ENCODE measurements at places on chromosomes 2 and 18.

- no peak for DNase-seq
Observed at GRCh38 chr18:53441761-53442414, 782.6 kb downstream of the MBD2 start.

DNA sequence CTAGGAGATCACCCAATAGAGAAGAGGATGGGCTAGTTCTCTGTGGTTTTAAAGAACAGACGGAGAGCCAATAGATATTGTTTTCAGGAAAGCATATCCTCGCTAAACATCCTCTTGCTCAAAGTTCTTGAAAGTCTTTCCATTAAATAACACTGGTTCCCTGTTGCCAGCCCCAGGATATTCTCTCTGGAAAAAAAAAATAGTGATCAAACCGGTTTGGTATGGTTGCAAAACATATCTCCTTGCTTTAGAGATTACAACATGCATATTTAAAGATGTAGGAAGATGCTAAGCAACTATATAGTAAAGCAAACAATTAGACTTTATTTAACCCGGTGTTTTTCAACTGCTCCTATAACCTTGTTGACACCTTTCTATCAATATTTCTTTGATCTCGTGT is 211.4 kb downstream of the CMPK2 start:
- DNase-seq, result no peak

GRCh38 chr2:20484034-20484617 is 37.3 kb downstream of the RHOB start:
- no peak for DNase-seq

DNA sequence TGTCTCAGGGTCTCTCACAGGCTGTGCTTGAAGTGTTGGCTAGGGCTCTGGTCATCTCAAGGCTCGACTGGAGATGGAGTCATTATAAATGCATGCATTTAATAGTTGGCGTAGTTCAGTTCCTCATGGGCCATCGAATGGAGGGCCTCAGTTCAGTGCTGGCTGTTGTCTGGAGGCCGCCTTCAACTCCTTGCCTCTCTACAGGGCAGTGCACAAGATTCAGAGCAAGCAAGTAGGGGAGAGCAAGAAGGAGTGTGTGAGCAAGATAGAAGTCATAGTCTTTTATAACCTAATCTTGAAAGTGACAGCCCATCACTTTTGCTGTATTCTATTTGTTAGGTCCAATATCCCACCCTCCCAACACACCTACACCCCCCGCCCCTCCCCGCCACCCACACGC is 137.5 kb downstream of the BABAM2 start:
- DNase-seq, result no peak

GRCh38 chr18:78900938-78901909 is 78.4 kb upstream of the SALL3 start:
- DNase-seq, result no peak

DNA sequence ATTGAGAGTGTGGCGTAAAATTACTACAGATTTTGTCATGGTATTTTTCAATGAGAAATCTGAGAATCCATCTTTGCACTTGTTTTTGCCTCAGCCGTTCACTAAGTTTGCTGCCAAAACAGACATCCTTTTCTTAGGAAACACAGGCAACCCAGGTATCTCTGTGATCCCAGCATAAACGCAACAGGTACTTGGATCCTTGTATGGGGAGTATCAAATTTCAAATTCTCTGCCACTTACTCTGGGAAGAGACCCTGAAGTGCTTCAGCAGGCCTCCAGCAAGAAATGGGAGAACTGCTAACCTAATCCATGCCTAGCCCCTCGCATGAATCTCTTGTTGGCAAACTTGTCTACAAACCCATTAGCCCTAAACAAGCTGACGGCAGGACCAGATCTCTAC is 83.1 kb downstream of the BCL11A start:
- no peak for DNase-seq

- DNase-seq, result no peak
Observed at GRCh38 chr2:88537640-88538039, 85.1 kb upstream of the FOXI3 start.

DNA sequence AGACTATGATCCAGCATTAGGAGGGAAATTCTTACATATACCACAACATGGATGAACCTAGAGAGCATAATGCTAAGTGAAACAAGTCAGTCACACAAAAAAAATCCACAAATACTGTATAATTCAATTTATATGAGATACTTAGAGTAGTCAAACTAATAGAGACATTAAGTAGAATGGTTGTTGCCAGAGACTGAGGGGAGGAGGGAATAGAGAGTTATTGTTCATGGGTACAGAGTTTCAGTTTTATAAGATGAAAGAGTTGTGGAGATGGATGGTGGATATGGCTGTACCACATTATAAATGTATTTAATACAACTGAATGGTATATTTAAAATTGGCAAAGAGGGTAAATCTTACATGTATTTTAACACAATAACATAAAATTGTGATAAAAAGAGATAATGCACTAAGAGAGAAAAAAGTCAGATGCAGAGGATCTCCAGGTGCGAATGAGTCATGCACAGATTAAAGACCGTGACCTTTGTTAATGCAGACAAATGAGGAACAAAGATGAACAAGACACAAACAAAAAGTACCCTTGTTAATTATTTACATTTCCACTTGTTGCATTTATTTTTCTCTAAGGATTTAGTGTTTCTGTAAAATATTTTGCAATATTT is 541.7 kb upstream of the MEX3C start:
- no peak for DNase-seq

DNA sequence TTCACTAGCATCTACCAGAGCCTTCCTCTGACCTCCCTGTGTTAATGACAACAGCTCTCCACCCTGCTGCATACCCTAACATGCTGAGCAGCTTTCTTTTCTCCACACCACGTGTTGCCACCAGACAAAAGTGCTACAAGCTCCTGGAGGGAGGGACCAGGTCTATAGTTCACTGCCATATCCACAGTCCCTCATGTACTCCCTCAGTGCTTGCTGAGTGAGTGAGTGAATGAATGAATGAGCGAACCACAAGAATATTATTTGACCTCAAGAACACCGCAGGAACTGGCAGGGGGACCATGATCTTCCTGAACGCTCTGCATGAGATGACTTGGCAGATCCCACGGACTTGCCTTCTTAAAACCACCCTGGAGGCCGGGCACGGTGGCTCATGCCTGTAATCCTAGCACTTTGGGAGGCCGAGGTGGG is 47.4 kb upstream of the CAB39 start:
- DNase-seq, result no peak

GRCh38 chr2:106745468-106745867 is 140.5 kb downstream of the ST6GAL2 start:
- peak; percentile 87 for DNase-seq

DNA sequence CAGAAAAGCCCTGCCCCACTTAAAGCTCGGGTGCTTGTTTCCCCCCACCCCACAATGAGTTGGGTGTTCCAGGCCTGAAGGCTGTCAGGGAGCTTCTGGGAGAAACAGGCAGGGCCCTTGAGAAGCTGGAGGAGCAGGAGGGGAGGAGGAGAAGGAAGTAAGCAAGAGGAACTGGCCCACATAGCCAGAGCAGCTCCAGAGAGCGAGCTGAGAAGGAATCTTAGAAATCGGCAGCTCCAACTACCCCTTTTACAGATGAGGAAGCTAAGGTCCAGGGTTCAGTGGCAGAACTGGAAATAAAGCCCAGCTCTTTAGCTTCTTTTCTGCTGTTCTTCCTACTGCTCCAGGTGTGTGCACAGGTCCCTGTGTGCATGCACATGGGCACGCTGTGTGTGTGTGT is 12.7 kb upstream of the KCNK3 start:
- DNase-seq, result no peak

- DNase-seq, result no peak
Observed at GRCh38 chr2:217912098-217913024, 90.4 kb downstream of the TNS1 start.

- no peak for DNase-seq
Observed at GRCh38 chr2:75361486-75361885, 162.2 kb upstream of the TACR1 start.

DNA sequence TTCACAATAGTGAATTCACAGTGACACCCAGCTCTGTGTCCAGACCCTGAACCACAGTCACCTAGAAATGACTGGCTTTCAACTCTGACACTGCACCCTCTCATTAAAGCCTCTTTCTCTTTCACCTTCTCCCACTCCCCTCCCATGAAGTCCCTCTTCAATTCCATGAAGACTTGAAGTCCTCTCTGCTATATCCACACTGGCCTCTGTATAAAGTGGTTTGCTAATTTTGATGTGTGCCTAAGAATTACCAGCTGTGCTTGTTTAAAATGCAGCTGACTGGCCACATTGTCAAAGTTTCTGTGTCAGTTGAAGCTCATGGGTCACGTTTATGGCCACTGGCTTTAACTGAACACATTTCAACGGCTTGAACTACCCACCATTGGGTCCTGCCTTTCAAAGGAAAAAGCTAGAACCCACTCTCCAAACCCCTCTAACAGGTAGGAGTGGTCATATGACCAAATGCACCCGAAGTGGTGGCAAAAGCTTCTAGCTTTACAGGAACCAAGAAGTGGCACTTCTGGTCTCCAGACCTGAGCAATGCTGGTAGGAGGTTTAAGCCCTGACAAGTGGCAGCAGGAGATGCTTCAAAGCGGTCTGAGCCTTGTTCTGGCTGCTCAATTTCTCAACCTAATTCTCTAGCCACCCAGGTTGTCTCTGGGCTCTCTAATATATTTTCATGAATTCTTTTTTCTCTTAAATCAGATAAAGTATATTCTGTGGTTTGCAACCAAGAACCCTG is 34.2 kb downstream of the B4GALT6 start:
- DNase-seq, result no peak

DNA sequence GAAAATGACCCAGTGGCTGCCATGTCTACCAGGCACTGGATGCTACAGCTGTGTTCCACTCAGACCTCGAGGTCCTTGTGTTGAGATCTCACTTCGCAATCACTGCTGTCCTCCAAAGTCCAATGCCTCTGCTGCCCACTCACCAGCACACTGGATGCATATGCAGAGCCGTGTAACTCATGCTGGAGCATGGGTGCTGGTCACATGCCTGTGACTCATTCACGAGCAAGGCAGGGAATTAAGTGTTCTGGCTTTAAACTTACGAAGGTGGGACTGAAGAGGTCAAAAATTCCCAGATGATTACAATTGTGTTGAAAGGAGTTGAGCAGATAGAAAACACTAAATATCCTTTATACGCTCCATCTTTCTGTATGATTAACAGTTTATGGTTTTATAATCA is 417.5 kb downstream of the NUP35 start:
- DNase-seq, result no peak

GRCh38 chr2:71880846-71881610 is 266.6 kb downstream of the CYP26B1 start:
- no peak for DNase-seq

DNA sequence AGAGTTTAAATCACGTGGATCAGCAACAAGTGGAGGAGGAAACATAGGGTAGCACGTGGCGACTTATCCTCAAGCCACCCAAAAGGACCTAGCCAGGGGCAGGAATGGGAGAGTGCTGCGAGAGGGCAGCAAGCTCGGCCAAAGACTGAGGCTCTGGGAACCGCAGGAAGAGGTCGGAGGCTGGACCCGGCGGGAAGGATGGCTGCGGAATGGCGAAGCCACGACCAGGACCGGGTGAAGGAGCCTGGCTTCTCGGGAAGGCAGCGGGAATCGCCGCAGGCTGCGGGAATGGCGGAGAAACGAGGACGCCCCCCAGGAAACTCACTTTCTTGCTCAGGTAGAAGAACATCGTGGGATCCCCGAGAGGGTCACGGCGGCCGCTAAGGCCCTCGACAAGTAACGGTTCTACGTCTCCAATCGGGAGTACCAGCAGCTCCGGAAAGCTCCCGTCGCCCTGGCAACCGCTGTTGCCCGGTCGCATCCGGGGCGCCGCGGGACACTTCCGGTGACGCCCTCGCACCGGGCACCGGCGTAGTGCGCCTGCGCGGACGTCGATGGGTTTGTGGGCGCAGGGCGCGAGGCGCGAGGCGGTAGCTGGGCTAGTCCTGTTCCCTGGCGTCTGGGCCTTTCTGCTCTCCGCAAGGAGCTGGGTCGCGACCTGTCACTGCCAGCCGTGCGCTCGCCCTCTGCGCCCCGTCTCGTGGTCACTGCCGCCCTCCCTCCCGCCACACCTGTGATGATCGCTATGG is at the start of gene WDR35:
WDR35 (minus strand) TSS at position 439 of the 749 bp plus-strand sequence; CDS start at position 349, 90 bp downstream.
- DNase-seq, result peak; percentile 89

GRCh38 chr18:55401638-55402191 is 186.3 kb downstream of the TCF4 start:
- no peak for DNase-seq

DNA sequence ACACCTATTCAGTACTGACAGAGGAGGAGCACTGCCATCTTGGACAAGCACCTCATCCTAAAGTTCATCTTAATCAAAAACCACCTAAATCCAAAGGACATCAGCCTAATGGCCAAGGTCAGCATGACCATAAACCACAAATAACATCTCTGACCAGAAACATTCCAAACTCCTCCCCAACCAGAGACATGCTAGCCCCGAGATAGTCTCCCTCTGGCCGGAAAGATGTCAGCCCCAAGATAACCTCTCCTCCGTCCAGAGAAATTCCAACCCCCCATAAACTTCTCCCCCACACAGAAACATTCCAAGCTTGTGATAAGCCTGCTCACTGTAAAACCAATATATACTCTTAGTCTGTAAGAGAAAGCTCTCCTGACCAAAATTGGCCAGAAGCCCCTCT is 260.6 kb downstream of the CLIP4 start:
- no peak for DNase-seq

- DNase-seq, result no peak
Observed at GRCh38 chr2:3703757-3704355, 481 bp downstream of the DCDC2C start.

DNA sequence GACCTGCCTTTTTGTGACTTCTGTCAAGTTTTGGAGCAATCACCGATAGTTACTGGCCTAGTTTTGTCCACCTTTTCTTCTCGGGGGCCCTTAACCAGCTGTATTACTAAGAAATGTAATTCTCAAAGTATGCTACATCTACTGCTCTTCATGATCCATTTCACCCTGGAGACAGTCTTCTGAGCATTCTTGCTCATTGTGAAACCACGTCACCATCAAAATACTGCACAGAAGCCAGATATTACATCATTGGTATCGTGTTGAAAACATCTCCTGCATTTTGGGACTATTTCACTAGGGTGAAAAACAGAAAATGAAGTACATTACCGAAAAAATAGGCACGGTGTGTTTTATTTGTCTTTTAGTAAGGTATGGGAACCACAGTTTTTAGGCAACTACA is 11.7 kb downstream of the LYPD6B start:
- DNase-seq, result no peak

DNA sequence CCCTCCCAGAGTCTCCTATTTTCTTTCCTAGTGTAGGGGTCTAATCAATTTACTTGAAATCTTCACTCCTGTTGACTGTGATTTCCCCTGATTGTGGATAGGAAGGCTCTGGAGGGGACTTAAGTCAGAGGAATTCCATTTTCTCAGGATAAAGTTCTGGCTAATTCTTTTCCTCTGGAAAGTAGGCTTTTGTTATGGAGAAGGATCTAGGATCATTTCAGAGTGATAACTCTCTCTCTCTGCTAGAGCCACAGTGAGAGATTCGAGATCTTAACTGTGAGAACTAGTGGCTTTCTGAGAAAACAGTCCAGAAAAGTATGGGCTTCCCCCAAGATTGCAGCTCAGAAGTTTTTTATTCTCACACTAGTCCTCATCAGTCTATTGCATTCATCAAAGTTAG is 163.9 kb upstream of the TFPI start:
- no peak for DNase-seq
